Glutamatergic neuron (in vitro differentiated cells): ENCODE measurements at places on chromosomes 12 and 14. TPM values are rescaled to one million over a fixed set of nuclear protein-coding genes. Genes with fewer than 3 reads are reported as not detected.

TDRD9 gene
- not detected for total RNA-seq

HSPA2 gene
- 23.9 TPM for total RNA-seq

VWF gene
- 0.37 TPM for total RNA-seq

CLECL1 gene
- not detected for total RNA-seq

PMCH gene
- total RNA-seq = not detected

GDF3 gene
- 0.34 TPM for total RNA-seq

RNU4-1 gene
- 5,722 TPM for total RNA-seq

RPGRIP1 gene
- total RNA-seq = not detected

GLIPR1L1 gene
- not detected for total RNA-seq

MYF6 gene
- total RNA-seq = not detected

LPAR5 gene
- total RNA-seq = not detected

IGFBP6 gene
- not detected for total RNA-seq

CCDC60 gene
- 3.8 TPM for total RNA-seq

SERPINA5 gene
- total RNA-seq = not detected

TPH2 gene
- total RNA-seq = 0.34 TPM

GRCh38 chr14:101879529-101880336 lies 84.6 kb upstream of the DYNC1H1 start:
- no peak for DNase-seq

- no peak for DNase-seq
Measured at GRCh38 chr14:104200591-104200990, 62.2 kb downstream of the KIF26A start.

- no peak for DNase-seq
Measured at GRCh38 chr12:48764521-48764920, 24.4 kb downstream of the ADCY6 start.

DNA sequence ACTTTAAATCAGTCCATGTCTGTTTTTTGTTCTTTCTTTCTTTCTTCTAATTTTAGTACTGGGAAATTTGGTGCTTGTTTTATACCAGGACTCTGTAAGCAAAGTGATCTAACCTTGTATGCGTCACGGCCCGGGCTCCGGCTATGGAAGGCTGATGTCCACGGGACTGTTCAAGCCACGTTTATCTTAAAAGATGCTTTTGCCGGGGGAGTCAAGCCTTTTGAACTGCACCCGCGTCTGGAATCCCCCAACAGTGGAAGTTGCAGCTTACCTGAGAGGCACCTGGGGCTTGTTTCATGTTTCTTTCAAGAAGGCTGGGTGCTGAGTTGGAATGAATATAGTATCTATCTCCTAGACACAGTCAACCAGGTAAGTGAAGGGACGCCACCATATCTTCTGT lies 62.2 kb downstream of the TECPR2 start:
- no peak for DNase-seq

DNA sequence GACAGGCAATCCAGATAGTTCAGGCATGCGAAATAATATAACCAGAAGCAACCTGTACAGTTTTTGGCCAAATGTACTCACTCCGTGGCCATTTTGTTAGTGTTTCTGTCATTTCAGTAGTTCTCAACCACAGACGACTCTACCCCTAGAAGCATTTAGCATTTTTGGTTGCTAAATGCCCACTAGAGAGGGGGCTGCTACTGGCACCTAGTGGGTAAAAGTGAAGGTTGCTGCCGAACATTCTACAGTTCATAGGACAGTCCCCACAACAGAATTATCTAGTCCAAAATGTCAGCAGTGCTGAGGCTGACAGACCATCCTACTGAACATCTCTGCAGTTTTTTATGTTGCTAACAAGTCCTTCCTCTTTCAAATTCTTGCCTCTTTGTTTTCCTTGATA lies 107.4 kb downstream of the TSHR start:
- DNase-seq = no peak

GRCh38 chr12:112839386-112839972 lies 47.9 kb downstream of the RPH3A start:
- no peak for DNase-seq

DNA sequence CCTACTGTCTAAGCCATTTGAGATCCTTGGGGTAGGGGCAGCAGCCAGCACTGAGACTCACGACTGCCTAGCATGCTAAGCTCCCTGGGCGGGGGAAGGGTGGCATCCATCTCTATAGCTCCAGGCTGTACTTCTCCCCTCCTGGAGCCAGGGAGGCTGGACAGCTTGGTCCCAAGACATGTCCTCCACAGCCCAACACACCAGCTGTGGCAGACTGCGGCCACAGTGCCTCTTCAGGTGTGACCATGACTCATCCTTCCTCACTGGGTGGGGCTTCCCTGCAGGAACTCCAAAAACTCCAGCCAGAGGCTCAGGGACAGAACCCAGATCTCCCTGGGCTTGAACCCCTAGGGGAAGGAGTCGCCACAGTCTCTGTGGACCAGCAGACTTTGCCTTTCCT lies 193.9 kb downstream of the GPHN start:
- DNase-seq = no peak

DNA sequence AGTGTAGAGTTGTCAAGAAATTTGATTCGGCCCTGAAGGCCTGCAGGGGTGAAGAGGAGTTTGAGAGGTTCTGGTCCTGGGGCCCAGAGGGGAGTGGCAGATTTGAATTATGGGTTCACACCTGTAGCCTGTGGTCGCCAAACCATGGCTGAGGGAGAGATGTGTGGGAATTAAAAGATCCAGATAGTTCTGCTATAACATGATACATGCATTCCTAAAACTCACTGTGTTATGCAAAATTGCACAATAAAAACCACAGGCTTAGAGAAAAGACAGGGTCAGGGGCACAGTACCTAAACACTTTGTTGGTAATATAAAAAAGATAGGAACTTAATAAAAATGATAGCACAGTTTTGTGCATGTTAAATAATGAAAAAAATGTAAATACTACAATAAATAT lies 106.2 kb downstream of the TMEM30B start:
- DNase-seq = no peak

DNA sequence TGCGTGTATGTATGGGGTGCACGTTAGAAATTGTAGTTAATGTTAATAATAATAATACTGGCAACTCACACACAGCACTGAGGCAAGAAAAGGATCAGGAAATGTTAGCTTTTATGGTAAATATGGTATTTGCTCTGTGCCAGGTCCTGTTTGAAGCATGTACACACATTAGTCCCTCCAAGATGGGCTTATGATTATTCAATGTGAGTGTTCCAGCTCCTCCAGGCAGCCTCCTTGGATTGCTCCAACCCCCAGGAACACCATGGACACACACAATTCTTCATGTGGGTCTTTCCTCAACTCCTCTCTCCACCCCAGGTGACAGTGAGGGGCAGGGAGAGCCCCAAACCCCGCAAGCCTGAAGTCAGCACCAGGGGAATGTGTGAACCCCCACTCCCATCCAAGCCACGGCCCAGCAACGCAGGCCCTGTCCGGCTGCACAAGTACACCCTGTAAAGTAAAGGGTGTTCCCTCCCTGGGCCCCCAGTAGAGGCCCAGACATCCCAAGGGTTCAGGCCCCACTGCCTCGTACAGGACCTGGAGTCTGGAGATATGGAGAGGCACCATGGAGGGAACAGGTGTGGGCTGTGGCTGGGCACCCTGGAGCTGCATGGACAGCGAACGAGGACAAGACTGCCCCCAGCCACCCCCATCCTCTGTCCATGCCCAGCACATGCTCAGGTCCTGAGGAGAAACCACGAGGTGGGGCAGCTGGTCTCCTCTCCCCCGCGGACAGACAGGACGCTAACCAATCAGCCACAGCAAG lies 41.3 kb downstream of the NCOR2 start:
- DNase-seq = no peak

GRCh38 chr14:86665975-86666374 lies 1136.0 kb downstream of the FLRT2 start:
- DNase-seq = no peak

DNA sequence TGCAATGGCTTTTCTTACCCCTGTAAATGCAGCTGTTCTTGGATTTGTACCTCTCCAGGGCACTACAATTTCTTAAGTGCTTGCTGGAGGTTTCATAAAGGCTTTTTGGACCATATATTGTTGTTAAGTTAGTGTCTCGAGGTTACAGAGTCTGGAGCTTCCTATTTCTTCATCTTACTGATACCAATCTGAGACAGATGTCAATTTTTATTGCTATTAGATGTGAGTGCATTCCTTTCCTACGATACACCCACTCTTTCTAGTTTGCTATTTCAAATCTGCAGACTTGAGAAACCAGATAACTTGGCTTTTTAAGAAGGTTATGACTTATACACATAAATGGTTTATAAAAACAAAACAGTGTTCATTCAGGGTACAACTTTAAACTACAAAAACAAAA lies 2.1 kb downstream of the NOXRED1 start:
- DNase-seq = no peak

- DNase-seq = no peak
Measured at GRCh38 chr14:62084020-62084419, 321.8 kb downstream of the SNAPC1 start.

- no peak for DNase-seq
Measured at GRCh38 chr14:51228391-51228790, 11.7 kb upstream of the TMX1 start.

DNA sequence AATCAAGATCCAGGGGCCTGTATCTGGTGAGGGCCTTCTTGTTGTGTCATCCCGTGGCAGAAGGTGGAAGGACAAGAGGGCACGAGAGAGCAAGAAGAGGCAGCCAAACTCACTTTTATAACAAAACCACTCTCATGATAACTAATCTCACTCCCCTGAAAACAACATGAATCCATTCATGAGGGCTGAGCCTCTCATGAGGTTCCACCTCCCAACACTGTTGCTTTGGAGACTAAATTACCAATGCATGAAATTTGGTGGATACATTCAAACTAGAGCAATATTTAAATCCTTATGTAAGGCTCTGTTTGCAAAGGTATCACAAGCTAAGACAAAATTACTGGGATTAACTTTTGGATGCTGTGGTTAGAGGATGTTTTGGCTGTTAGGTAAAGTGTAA lies 470.1 kb upstream of the NOVA1 start:
- no peak for DNase-seq

DNA sequence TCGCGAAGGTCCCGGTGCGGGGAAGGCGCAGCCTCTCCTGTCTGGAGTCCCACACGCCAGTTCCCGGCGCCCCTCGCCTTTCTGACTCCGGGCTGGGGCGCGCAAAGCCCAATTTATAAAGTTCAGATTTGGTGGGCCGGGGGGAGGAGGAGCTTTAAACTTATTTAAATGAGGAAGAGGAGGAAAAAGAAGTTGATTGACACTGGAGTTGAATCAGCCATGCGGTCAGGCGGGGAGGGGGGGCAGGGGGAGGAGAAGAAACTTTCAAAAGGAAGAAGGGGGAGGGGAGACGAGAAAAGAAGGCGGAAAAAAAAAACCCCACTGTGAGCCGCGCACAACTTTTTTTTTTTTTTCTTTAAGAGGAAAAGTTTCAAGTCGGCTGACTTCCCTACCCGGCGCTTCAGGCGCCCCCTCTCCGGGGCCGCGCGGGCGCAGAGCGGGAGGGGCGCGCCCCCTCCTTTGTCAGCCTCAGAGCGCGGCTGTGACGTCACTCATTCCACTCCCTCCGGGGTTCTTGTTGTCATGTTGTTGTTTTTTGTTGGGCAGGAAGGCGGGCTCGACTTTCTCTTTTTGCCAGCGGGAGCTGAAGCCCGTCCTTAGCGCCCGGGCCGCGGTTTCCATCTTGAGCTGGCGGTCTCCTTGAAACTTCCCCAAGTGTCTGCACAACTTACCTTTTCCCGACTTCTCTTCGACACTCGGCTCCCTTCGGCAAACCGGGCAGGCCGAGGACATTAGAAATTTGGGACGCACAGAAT lies at the start of gene ZFP36L1:
Gene ZFP36L1, minus strand, starts transcription at position 89 of the 755 bp plus-strand sequence. CDS start 129 bp downstream, outside the sequence.
- peak; percentile 39 for DNase-seq

DNA sequence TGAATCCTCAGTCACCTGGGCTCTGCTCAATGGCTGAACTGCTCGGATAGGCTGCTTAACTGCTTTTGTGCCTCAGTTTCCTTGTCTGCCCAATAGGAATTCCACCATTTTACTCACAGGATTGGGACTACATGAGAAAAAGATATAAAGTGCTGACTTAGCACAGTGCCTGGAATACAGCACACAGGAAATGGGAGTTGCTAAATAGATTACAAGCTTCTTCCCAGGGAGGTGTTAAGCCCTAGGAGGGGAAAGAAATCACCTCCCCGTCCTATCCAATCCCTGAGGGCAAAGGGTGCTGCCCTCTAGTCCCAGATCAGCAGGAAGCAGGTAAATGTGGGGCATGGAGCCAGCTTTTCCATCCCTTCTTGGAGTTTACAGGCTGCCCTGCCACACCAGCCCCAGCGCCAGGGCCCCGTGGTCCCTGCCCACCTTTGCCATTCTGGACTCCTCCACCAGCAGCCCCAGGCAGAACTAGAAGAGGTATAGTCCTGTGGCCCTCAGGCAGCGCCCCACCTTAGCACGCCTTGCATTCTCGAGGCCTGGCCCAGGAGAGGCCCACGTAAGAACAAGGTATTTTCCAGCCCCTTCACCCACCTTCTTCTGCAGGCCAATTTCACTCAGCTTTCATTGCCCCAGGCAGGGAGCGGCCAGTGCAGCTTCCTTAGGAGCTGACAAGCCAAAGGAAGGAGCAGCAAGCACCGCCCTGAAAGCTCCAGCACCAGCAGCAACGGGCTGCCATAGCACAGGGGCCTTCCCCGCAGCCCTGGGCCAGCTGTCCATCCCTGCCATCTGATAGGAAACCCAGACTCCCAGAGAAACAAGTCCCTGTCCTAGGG lies 28.8 kb upstream of the RPLP0 start:
- peak; percentile 56 for DNase-seq

DNA sequence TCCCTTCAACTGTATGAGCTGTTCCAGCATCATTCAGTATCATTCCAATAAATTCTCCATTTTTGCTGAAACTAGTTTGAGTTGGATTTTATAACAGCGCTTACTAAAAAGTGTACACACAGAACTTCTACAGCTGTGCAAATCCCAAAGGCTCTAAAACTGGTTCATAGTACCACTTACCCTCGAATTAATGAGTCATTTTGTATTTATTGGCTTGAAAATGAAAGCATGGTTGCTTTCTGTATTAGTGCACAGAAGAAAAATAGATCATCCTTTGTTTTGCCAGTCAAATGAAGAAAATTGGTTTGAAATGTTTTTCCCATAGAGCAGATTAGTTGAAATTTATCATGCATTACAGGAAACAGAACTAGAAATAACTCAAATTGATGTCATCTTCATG lies 268.3 kb upstream of the CPNE8 start:
- no peak for DNase-seq

GRCh38 chr14:93003945-93004698 lies 81.2 kb downstream of the CHGA start:
- DNase-seq = no peak

- no peak for DNase-seq
Measured at GRCh38 chr12:120620624-120621023, 19.8 kb upstream of the CABP1 start.

GRCh38 chr12:119788786-119789185 lies 88.3 kb downstream of the CIT start:
- no peak for DNase-seq

GRCh38 chr12:57330992-57331391 lies 80.0 kb upstream of the STAC3 start:
- no peak for DNase-seq

GRCh38 chr14:89307409-89307808 lies 109.6 kb downstream of the FOXN3 start:
- no peak for DNase-seq

GRCh38 chr14:104553166-104554087 lies 26.1 kb upstream of the C14orf180 start:
- DNase-seq = peak; percentile 10

GRCh38 chr12:104790296-104791125 lies 167.6 kb downstream of the SLC41A2 start:
- peak; percentile 78 for DNase-seq
